ENCODE measurements at places on chromosomes 12 and 14.

- no peak for DNase-seq
Measured at GRCh38 chr12:53231671-53231920, 413 bp downstream of the RARG start.

DNA sequence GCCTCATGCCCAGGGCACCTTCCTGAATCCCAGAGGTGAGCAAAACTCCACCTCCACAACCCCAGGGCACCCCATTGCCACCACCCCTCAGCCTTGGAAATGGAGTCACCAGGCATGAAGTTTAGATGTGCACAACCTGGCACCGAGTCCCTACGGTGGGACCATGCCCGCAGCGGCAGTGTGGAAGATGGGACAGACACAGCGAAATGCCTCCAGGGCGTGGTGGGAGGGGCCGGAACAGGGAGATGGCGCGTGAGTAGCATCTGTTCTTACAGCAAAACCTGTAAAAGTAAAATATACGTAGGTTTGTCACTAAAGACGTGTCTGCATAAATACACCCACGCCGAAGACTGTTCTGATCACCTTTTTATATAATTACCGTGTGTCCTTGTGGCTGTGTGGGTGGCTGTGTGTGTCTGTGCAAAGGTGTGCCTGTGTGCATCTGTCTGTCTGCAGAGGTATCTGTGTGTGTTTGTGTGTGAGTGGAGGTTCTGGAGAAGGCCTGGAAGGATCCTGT, 17.4 kb upstream of the DEGS2 start:
- no peak for DNase-seq

- no peak for DNase-seq
Measured at GRCh38 chr12:89350260-89350629, 2.1 kb downstream of the DUSP6 start.

GRCh38 chr12:71947645-71948105, 9.0 kb downstream of the TPH2 start:
- DNase-seq, result no peak

DNA sequence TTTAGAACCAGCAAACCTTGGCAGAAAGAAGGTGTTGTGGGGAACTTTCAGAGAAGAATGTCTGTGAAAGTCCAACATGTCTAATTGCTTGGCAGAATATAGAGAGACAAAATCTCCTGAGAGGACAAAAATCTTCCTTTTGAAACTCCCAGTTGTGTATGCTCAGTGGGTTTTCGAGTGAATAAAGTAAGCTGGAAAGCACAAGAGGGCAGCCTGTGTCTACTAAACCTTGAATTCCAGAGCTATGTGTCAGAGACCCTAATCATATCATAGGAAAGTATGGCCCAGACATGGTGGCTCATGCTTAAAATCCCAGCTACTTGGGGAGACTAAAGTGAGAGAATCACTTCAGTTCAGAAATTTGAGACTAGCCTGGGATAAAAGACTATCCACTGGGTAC, 661.2 kb downstream of the SLC16A7 start:
- no peak for DNase-seq
